Thyroid gland (tissue), 4 donors: ENCODE measurements at places on chromosomes 6 and 20. TPM values are rescaled to one million over a fixed set of nuclear protein-coding genes. Genes with fewer than 3 reads are reported as not detected.

GRCh38 chr20:23166563-23166962 lies 80.4 kb upstream of the CD93 start:
- no peak overlapping the region for H3K4me3 ChIP-seq
- no peaks in the 10 kb centered on the region for H3K36me3 ChIP-seq
- H3K27ac ChIP-seq, result no peak overlapping the region
- DNase-seq, result no peak
- H3K27me3 ChIP-seq, result no peaks in the 10 kb centered on the region

CTAGE9 gene
- total RNA-seq, result not detected

GRCh38 chr6:5234874-5235273 lies 25.9 kb downstream of the LYRM4 start:
- H3K27ac ChIP-seq, result no peak overlapping the region
- peaks cover 3% of the 10 kb centered on the region for H3K36me3 ChIP-seq
- no peaks in the 10 kb centered on the region for H3K27me3 ChIP-seq
- no peak overlapping the region for H3K4me3 ChIP-seq

- no peaks in the 10 kb centered on the region for H3K4me1 ChIP-seq
- H3K27ac ChIP-seq, result no peak overlapping the region
- no peak overlapping the region for H3K4me3 ChIP-seq
- H3K27me3 ChIP-seq, result no peaks in the 10 kb centered on the region
- DNase-seq, result no peak
Measured at GRCh38 chr6:156699017-156699421, 78.2 kb upstream of the ARID1B start.

DNA sequence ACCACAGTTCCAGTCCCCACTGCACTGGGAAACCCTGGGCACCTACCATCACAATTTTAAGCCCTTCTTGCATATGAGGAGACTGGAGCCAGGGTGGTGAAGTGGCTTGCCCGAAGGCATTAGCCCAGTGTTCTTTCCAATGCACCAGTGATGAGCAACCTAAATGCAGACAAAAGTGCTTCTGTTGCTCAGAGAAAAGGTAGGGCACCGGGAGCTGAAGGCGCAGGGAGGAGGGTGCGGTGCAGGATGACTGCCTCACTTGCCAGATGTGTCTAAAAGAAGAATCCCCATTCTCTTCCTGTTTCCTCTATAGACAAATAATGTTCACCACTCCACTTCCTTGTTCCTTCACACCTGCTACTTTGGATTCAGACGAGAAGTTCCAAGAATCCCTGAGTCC lies 86.5 kb downstream of the QRSL1 start:
- DNase-seq, result no peak
- H3K27me3 ChIP-seq, result no peaks in the 10 kb centered on the region
- H3K36me3 ChIP-seq, result no peaks in the 10 kb centered on the region
- no peak overlapping the region for H3K27ac ChIP-seq
- H3K4me3 ChIP-seq, result no peak overlapping the region

THEMIS gene
- total RNA-seq, result 0.68 TPM

GRCh38 chr20:58168843-58169242 lies 59.6 kb downstream of the ANKRD60 start:
- no peak overlapping the region for H3K27ac ChIP-seq
- no peaks in the 10 kb centered on the region for H3K36me3 ChIP-seq
- DNase-seq, result no peak
- H3K4me1 ChIP-seq, result no peaks in the 10 kb centered on the region

GRCh38 chr20:48627737-48628128 lies 200.1 kb downstream of the PREX1 start:
- H3K36me3 ChIP-seq, result peaks cover 5% of the 10 kb centered on the region
- no peaks in the 10 kb centered on the region for H3K27me3 ChIP-seq
- H3K27ac ChIP-seq, result no peak overlapping the region
- no peaks in the 10 kb centered on the region for H3K4me1 ChIP-seq

DNA sequence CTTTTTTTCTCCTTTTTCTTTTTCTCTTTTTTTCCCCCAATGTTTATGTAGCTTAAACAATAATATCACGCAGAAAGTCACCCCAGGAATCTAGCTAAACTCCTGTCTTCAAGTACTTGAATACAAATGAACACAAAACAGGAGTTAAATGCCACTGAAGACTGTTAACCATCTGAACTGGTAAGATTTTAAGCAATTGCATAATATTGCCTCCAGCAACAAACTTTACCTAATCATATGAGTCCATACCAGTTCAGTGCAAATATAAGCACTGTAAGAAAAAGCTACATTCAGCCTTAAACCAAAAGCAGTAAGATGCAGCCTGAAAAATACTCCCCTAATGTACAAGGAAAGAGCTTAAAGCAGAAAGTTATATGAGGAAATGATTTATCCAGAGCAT lies 173.9 kb upstream of the TFAP2D start:
- no peaks in the 10 kb centered on the region for H3K27me3 ChIP-seq
- no peak overlapping the region for H3K4me3 ChIP-seq
- DNase-seq, result no peak
- H3K36me3 ChIP-seq, result no peaks in the 10 kb centered on the region

- H3K27me3 ChIP-seq, result no peaks in the 10 kb centered on the region
- no peak for DNase-seq
- H3K4me1 ChIP-seq, result no peaks in the 10 kb centered on the region
- H3K36me3 ChIP-seq, result no peaks in the 10 kb centered on the region
- no peak overlapping the region for H3K27ac ChIP-seq
Measured at GRCh38 chr6:71015392-71015791, 58.5 kb upstream of the B3GAT2 start.

FKBP1C gene
- not detected for total RNA-seq

DNA sequence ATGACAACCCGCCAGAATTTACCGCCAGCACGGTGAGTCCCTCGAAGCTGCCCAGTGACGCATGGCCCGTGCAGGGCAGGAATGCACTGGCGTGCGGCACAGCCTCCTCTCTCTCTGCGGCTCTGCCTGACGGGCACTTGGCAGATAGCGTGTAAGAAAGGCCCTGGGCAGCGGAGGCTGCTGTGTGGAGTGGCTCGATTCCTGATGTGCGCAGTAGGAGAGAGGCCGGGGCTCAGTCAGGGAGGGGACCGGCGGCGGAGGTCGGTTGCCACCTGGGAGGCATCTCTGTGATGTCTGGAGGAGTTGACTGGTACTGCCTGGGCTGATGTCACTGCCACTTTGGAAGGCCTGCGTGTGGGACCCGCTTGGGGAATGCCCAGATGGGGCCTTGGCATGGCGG lies 170.7 kb downstream of the TAF4 start:
- H3K27ac ChIP-seq, result no peak overlapping the region
- no peaks in the 10 kb centered on the region for H3K27me3 ChIP-seq
- H3K36me3 ChIP-seq, result no peaks in the 10 kb centered on the region
- peaks cover 4% of the 10 kb centered on the region for H3K4me1 ChIP-seq
- peak; percentile 8 for DNase-seq

EPM2A gene
- 15.9 TPM for total RNA-seq

GRCh38 chr20:21499641-21500040 lies 14.2 kb downstream of the NKX2-2 start:
- H3K27ac ChIP-seq, result no peak overlapping the region
- H3K4me3 ChIP-seq, result no peak overlapping the region
- no peaks in the 10 kb centered on the region for H3K36me3 ChIP-seq
- H3K4me1 ChIP-seq, result no peaks in the 10 kb centered on the region

DNA sequence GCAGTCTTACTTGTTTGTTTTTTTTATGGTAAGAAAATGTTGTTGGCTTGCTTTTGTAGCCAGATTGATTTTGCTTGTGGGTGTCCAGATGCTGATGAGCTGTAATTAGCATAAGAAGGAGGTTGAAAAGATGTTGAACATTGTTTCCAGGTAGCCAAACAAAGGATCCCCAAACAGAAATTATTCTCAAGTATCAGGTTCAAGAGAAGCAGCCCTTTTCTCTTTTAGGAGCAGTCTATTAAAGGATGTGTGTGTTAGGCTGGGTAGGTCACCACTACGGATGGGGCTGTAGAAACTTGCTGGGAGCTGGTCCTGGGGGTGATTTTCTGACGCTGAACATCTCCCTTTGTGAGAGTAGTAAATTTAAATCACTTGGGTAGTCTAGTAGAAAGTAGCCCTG lies 86.9 kb upstream of the VSTM2L start:
- H3K27me3 ChIP-seq, result no peaks in the 10 kb centered on the region
- H3K4me3 ChIP-seq, result no peak overlapping the region
- no peaks in the 10 kb centered on the region for H3K4me1 ChIP-seq
- no peak for DNase-seq
- no peaks in the 10 kb centered on the region for H3K36me3 ChIP-seq

DNA sequence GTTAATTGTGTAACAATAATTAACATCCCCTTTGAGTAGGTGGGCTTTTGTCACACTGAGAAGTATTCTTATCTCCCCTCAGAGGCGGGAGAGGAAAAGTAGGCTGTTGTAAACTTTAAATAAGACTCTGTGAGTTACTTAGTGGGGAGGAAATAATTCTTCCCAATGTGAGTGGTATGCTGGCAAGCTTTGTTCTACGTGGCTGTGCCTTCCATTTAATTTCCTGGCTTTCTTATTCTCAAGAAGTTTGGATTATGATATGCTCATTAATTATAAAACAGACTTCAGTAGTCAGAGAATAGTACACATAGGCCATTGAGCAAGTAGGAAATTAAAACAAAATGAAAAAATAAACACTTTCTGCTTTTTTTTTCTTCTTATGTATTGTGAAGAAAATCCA lies 19.1 kb downstream of the ADGRB3 start:
- no peak overlapping the region for H3K4me3 ChIP-seq
- no peak for DNase-seq
- no peaks in the 10 kb centered on the region for H3K4me1 ChIP-seq
- H3K36me3 ChIP-seq, result no peaks in the 10 kb centered on the region

- no peak for DNase-seq
- H3K4me1 ChIP-seq, result no peaks in the 10 kb centered on the region
- no peaks in the 10 kb centered on the region for H3K27me3 ChIP-seq
- no peak overlapping the region for H3K27ac ChIP-seq
- H3K4me3 ChIP-seq, result no peak overlapping the region
Measured at GRCh38 chr20:2086177-2086979, 15.2 kb upstream of the STK35 start.

PRL gene
- not detected for total RNA-seq

- H3K4me1 ChIP-seq, result no peaks in the 10 kb centered on the region
- no peak for DNase-seq
- no peak overlapping the region for H3K4me3 ChIP-seq
- H3K36me3 ChIP-seq, result no peaks in the 10 kb centered on the region
Measured at GRCh38 chr20:44400970-44401769, 45.7 kb downstream of the HNF4A start.

DNA sequence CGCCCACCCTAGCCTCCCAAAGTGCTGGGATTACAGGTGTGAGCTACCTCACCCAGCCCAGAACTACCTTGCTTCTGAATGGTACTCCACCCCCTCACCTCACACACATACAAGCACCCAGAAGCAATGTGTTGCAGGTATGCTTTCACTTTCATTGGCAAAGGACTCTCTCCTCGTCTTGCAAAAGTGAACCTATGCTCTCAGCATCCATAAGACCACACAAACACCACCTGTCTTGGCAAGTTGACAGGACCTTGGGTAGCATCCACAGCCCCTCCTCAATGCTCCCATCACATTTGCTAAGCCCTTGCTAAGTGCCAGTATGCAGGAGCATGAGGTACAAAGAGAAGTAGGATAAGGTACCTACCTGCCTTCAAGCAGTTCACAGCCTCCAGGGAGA lies 3.7 kb downstream of the KIF13A start:
- H3K27ac ChIP-seq, result no peak overlapping the region
- no peaks in the 10 kb centered on the region for H3K27me3 ChIP-seq
- DNase-seq, result no peak
- H3K4me3 ChIP-seq, result no peak overlapping the region
- H3K36me3 ChIP-seq, result no peaks in the 10 kb centered on the region
